ENCODE measurements at places on chromosomes 1 and 21.

GRCh38 chr1:76084029-76084627 is 9.6 kb downstream of the ST6GALNAC3 start:
- no peak for DNase-seq

DNA sequence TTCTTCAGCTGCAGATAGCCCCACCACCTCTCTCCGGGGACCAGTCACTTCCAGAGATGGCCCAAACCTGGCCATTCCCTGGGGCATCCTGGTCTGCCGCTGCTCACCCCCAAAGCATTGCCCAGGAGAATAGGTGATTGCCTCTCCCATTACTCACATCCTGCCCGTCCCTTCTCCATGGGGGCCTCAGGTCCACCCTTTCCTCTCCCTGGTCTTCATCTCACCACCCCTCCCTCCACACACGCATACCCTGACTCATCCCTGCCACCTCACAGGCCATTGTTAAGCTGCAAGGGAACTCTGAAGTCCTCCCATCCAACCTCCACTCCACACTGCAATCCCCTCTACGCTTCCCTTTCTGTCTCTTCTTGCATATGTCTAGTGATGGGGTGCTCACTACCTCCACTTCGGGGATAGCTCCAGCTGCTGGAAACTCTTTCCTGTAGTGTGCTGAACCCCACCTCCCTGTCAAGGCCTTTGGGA is at the start of gene PLEKHG5:
Gene PLEKHG5, minus strand, starts transcription at position 188 of the 483 bp plus-strand sequence. CDS start 14,096 bp downstream, outside the sequence.
- no peak for DNase-seq

GRCh38 chr1:154941333-154942013 is 5.0 kb upstream of the PMVK start:
- DNase-seq = no peak

GRCh38 chr1:181091309-181092040 is 3.0 kb downstream of the IER5 start:
- no peak for DNase-seq

- no peak for DNase-seq
Observed at GRCh38 chr1:168427051-168427450, 116.7 kb downstream of the XCL2 start.

DNA sequence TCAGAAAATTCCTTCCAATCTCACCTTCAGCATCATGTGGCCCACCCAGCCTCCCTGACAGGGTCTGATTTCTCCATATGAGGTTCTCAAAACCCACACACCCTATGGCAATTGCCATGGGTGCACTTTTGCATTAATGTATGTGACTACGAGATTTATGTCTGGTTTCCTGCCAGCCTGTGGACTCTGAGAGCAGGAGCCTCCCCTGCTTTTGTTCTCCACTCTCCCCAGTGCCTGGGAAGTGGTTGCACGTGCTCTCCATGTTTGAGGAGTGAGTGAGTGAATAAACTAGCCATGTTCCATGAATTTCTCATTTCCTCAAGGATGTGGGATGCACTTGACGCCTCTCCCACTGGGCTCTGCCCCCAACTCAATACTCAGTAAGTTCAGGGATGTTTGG is 91.2 kb downstream of the ACTL8 start:
- DNase-seq = no peak

GRCh38 chr1:76857138-76857537 is 10.1 kb upstream of the ST6GALNAC5 start:
- no peak for DNase-seq

DNA sequence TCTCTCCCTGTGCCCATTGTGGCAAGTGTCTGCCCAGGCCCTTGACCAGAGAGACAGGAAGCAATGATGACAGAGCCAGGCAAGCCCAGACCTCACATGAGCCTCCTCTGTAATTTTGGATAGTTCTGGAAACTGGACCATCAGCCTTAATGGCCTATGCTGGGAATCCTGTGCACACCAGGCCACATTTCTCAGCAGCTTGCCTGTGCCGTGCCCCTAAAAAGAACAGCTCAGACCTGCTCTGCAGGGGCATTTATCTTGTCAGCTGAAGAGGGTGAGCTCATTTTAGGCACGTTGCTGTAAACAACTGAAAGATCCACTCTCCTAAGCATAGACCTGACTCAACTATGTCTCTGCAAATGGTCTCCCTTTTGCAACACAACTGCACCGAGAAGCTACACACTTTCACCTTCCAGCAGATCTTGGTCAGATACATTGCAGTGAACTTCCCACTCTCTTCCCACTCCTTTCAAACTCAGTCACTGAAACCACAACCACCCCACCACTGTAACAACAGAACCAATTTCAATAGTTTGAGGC is 53.5 kb upstream of the BACH1 start:
- no peak for DNase-seq

DNA sequence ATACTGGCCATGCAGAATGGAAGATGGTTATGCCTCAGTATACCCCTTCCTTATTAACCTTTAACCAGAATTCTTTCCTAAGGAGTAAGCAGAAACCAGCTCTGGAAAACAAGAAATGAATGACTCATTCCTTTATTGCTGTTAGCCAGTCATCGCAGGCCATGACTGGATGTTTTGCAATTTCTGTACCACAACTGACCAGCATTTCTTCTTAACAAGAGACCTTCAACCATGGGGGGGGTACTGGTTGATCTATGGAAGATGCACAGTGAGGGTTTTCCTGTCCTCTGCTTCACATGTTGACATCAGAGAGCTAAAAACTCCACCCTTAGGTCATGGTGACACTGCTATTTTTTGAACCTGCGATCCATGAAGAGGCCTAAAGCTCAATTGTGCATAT is 28.0 kb upstream of the RNF2 start:
- no peak for DNase-seq

DNA sequence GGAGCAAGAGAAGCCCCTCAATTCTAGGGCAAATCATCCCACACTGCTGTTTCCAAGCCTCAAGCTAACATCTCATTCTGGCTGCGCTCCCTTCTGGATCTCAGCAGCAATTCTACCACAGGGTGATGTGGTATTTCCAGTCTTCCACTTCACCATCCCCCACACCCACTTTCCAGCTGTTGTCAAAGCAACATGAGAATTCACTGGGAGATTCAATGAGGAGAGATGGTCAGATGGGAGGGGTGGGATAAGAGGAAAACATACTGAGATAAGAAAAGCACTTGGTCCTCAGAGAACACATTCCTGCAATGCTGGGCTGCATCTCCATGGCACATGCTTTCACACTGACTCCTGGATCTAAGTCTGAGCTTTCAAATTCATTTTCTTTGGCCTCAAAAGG is 47.3 kb upstream of the LRRC52 start:
- DNase-seq = no peak

DNA sequence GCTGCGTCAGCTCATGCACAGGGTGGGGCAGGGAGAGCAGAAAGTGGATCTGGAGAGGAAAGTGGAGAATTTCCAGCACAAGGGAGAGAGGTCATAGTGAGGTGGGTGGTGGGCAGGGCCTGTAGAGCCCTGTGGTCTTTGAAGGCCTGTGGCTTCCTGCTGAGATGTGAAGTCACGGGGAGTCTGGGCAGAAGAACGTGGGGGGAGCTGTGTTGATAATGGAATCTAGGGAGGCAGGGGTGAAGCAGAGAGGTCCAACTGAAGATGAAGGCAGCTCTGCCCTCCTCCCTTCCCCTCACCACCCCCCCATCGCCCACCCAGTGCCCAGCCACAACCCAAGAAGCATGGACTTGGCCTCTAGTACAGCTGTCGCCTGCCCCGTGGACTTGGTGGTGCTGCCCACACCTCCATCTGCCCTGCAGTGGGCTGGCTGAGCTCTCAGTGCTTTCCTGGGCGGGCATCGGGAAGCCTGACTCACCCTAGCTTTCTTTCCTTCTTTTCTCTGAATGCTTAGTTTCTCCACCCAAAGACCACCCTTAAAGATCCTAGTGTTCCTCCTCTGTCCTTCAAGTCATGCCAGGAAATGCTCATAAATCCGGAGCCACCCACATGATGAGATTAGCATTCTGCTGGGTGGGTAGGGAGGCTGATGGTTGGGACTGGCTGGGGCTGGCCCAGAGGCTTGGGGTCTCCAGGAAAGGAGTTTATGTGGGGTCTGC is 186.1 kb downstream of the TRABD2B start:
- no peak for DNase-seq

DNA sequence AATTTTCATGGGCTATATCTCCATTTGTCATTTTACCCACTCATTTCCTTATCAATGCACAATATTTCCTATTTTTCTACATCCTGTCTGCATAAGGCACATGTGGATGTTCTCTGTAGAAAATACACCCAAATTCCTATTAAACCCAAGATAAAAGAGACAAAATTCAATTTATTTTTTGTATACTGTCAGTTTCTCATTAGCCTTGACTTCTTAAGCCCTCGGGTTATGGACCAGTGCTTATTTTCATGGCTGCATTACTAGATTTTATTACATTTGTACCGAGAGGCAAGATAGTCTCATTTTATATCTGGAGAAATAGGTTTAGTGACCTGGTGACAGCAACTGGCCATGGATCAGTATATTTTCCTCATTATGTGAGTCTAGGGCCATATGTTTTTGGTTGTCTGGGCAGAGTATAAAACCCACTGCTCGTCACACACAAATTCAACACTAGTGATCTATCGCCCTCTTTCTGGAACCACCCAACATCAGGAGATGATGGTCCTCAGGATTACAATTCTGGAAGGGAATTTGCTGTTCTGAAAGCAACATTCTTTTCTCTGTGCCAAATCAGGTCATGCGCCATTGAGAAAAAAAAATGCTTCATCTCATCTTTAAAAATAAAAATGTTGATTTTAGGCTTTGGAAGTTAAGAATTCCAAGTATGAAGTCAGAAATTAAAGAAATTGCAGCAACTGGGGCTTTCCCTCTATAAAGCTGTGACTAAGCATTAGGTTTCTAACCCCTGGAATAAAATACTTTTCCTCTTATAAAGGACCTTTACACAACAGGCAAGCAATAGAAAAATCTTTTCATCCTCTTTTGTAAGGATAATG is 81.4 kb downstream of the ASTN1 start:
- DNase-seq = no peak

- no peak for DNase-seq
Observed at GRCh38 chr21:45496151-45496967, 45.9 kb downstream of the SLC19A1 start.

DNA sequence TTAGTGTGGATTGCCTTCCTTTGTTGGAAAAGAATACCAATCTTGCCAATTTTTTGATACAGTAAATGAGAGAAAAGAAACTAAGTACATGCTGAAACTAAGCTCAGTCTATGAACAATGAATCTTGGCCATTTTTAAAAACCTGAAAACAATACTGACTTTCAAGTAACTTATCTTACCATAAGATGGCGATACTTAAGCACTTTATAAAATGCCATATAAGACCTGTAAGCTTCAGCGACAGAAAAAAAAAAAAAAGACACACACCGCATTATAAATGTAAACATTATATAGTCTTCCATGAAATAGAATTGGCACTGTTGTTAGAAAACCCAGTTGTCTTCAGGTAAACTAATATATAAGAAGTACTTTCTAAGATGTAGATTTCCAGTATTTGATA is 3.0 kb downstream of the OLFM3 start:
- DNase-seq = no peak

DNA sequence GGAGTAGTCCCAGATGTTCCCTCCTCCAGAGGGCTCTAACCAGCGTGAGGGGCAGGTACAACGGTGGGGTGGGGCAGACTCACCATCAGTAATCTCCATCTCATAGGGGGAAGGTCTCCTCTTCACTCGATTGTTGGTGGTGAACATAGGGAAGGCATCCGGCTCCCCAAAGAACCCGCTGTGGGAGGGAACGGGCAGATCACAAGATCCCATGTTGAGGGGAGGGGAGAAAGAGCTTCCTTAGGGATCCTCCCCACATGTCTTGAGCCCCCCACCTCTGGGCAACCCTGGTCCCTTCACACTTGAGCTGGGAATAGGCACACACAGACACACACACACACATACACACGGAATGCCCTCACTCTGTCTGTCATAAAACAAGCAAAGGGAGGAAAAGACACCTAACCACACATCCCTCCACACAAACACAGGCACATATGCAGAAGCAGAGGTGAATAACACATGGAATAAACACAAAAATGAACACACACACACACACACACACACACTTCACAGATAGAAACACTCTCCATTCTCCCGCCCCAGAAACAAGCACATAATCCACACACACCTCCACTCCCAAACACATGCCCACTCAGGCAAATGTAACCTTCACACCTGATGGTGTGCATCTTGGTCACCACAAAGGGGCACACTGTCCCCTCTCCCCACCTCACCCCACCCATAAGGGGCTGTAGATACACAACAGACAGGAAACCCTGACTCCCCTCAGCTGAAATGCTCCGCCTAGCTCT is 7.9 kb downstream of the TAL1 start:
- no peak for DNase-seq

DNA sequence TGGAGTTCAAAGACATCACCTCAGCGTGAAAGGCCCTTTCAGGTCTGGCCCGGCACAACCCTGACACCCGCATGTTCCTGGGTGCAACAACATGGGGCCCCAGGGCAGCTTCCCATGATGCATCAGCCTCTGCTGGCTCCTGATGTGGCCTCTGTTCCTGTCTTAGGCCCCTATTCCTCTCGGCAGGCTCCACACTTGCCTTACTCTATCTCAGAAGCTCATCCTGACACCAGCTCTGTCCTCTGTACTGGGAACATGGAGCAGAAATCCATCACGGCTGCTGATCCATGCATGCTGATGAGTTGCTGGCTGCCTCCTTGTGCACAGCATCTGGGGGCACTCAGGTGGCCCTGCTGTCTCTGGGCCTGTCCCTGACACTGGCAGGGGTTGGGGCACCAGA is 74.6 kb downstream of the ADARB1 start:
- no peak for DNase-seq

DNA sequence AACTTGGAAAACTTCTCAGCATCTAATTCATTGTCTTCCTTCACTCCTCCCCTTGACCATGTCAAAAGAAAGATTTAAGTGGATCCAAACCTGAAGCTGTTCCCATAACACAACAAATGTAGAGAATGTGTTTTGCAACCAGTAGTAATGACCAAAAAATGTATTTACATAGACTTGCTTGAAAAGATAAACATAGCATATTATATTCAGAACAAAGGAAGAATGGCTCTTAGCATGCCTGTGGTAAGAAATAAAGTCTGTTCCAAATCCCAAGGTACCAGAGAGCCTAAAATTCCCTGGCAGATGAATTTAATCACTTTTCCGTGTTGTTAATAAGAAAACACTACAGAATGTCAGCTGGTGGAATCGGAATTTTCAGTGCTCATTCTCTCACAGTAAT is 36.8 kb downstream of the FMO3 start:
- no peak for DNase-seq

DNA sequence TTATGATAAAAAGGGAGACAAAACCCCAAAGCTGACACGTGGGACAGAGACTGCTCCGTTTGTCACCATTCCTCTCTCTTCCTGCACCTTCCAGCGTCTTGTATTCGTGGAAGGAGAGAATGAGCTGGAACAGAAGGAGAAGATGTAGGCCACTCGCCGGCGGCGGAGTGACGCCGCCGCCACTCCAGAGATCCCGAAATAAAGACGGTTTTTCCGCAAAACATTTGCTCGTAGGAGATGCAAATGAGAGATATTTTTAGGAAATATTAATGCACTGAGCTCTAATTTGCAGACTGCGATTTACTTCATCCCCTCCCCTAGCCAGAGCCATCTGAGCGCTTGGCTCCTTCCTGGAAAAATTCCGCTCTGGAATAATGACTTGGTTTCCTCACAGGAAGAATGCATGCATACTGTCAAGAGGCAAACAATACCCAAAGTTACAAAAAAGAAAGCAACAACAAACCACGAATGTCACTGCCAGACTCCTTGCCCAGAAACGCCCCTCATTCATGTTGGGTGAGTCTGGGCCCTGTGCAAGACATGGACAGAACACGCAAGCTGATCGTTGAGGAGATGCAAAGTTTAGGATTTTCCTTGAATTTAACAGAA is 18.0 kb upstream of the ADARB1 start:
- no peak for DNase-seq

- DNase-seq = no peak
Observed at GRCh38 chr21:41479686-41480085, 28.3 kb downstream of the TMPRSS2 start.

- DNase-seq = peak; percentile 34
Observed at GRCh38 chr1:167474191-167474641, 44.1 kb downstream of the CD247 start.

All from HAP-1 (cell line).